ENCODE measurements at places on chromosomes 11 and 22. TPM values are rescaled to one million over a fixed set of nuclear protein-coding genes. Genes with fewer than 3 reads are reported as not detected.

The OR51E2 gene
- not detected for total RNA-seq

The ST14 gene
- not detected for total RNA-seq

The PATE2 gene
- total RNA-seq, result not detected

The APOA5 gene
- total RNA-seq, result not detected

Measured in activated naive CD4-positive, alpha-beta T cell treated with anti-CD3 and anti-CD28 coated beads, Interleukin-2, amount 50 U/mL, for 72 hours (primary cell).